ENCODE measurements at places on chromosomes 5 and 9.

- DNase-seq: no peak
These were observed 4.8 kb downstream of the CCNI2 start for GRCh38 chr5:132751971-132752580.

DNA sequence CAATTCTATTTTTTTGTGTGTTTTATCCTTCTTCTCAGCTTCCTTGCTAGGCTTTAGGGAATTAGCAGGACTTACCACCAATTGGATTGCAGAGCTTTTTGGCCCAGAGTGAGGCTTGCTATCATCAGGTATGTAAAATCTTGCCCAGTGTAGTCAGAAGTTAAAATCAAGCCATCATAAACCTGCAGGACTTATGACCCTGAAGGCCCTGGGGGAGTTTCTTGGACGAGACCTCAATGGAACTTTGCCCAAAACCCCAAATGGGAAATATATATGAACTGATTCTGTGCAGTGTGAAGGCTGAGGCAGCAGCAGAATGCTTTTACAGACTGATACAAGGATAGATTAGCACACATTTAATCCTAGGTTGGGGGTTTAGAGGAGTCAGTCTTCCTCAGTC is 287.0 kb downstream of the SH3GL2 start:
- no peak for DNase-seq

- no peak for DNase-seq
These were observed 88.6 kb downstream of the GDNF start for GRCh38 chr5:37751227-37751626.

DNA sequence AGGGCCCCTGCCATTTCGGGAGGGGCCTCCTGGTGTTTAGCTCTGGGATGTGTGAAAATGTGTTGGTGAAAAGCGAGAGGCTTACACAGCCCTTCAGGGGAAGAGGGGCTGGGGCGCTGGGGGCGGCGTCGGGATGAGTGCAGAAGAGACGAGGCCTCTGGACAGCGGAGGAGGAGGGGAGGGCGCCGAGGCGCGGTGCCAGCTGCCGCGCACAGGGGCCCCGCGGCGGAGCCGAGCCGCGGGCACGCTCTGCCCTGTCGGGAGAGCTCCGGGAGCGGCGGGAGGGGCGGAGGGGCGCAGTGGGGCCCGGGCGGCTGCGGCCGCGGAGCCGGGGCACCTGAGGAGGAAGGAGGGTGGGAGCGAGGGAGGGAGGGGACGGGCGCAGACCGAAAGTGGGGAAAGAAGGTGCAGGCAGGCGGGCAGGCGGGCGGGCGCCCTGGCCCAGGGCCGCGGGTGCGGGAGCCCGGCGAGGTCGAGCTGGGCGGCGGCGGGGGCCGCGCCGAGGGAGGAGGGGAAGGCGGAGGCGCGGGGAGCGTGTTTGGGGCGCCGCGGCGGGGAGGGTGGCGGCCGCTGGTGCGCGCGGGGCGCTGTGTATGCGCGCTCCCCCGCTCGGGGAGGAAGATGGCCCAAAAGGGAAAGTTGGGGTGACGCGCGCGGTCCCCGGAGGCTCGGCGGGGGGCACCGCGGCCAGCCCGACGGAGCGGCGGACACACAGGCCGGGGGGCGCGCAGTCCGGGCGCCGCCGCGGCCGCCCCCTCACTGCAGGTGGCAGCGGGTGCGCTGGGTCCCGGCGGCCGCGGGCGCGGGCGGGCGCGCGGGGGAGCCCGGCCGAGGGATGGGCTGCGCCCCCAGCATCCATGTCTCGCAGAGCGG is at the start of gene PDE8B:
PDE8B (plus strand) TSS at position 590 of the 873 bp plus-strand sequence; CDS start at position 836, 246 bp downstream.
- no peak for DNase-seq

DNA sequence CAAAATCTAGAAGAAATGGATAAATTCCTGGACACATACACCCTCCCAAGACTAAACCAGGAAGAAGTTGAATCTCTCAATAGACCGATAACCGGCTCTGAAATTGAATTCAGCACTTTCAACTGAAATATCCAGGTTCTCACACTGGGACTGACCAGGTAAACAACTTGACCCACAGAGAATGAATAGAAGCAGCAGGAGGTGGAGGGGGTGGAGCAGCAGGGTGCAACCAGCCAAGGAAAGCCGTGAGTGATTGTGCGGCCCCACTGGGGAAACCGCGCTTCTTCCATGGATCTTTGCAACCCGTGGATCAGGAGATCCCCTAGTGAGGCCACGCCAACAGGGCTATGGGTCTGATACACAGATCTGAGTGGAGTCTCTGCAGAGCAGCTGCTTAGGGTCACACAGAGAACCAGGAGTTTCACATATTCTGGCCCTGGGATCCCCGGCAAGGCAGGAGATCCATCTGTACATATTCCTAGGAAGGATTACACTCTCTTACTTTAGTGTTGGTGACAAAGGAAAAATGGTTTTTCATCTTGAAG is 181.5 kb downstream of the SLCO4C1 start:
- DNase-seq: no peak

- no peak for DNase-seq
These were observed 35.7 kb upstream of the ADRB2 start for GRCh38 chr5:148790545-148791333.

DNA sequence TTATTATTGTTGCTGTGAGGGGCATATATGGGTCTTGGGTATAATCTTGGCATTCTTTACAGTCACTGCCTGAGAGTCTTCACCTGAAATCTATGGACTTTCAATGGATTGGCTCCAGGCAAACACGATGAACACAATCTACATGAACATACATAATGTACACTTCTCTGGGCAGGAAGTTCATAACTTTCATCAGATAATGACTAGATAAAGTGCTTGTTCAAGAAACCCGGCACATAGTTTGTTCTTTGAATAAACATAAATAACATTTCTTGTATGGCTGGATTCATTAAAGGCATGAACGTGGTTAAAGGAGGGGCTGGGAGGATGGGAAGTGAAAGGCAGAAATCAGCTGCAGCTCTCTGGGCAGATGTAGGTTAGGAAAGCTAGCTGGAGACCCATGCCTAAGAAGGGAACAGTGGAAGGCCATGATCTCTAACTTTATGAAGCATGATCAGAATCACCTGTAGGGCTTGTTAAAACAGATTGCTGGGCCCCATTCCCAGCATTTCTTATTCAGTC is 306.9 kb upstream of the EFNA5 start:
- no peak for DNase-seq

DNA sequence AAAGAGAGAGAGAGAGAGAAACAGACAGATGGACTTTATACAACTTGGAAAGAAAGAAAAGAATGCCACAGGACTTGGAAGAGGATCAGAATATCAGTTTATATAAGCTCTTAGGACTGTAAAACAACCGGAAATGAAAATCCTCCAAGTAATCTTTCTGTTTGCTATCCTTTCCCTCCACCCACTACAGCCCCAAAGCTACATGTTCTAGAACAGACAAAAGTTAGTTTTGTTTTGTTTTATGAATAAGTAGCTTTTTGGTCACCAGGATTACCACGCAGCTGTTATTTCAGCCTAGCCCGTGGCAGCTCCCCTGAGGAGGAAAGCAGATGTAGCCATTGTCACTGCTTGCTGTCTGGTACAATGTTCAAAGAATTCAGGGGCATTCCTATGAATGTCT is 66.6 kb downstream of the SH3TC2 start:
- no peak for DNase-seq

- DNase-seq: no peak
These were observed 31.8 kb upstream of the TLR4 start for GRCh38 chr9:117672369-117672768.

All from glutamatergic neuron (in vitro differentiated cells).